ENCODE measurements at places on chromosomes 5 and 9.

- DNase-seq = no peak
Measured at GRCh38 chr5:125679522-125679921, 743.7 kb upstream of the GRAMD2B start.

DNA sequence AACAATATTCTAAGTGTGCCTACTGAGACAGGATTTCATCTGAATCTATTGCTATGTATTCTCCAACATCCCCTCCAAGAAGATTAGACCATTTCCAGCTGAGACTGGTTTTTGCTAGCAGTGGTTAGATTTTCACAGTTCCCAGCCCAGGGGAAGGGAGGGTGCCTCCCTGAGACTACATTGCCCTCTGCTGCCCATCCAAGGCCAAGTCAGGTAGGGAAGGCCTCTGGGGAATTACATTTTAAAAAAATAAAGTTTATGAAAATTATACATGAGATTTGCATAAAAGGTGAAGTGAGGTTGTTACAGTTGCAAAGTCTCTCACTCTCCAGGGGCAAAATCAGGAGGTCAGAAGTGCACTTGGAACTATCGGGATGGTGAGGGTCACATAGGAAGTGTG lies 28.0 kb upstream of the SYK start:
- no peak for DNase-seq

DNA sequence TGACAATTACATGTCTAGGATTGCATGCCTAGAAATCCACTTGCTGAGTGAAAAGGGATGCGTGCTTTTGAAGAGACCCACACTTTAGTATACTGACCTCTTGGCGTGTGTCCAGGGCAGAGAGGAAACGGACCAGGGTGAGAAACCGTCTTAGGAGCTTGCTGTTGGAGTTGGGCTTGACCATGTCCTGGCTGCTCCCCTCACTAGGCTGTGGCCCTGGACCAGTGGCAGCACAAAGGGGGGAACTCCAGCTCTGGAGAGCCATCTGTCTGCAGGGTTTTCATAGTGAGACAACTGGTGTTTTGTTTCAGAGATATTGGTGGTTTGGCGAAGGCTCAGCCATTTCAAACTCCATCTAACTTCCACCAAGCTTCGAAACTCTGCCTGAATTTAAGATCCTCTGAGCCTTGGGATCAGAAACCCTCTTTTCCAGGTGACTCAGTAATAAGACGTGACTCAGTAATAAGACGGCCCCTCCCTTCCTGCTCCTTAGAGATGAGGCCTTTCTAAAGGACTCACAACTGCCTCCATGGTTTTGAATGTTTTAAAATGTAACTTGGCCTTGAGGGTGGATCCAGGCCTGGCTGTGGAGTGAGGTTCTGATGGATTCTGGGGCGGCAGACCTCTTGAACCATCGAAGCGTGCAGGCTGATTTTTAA lies 165.8 kb downstream of the MELK start:
- DNase-seq = no peak

DNA sequence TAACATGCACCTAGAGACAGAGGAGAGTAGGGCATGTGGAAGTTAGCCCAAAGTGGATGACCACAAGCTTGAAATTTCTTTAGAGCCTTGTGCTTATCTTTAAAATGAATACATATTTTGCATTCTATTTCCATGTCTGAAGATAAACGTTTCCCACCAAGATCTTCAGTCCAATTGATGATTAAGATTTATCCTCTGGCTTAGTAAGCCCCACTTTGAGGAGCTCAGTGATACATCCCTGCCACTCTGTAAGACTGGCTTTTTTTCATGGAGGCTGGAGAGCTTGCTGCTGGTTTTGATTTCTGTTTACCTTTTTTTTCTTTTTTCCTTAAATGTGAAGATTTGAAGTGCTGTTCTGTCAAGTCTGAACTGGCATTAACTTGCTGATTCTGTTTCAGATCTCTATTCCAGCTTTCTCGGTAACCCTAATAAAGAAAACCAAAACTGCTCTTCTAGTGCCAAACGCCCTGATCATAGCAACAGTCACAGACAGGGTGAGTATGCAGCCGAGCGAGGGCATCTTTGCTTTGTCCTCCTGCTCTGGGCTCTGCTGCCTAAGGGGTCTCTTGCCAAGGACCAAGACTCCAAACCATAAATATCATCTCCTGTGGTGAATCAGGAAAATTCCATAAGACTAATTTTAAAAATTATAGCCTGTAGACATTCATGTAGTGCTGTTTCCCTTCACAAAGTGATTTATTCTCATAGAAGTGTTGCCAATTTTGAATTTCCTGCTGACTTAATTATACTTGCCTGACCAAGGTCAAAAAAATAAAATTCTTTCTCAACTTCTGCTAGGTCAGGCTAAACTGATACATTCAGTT lies 54.3 kb downstream of the GRAMD2B start:
- DNase-seq = no peak

- no peak for DNase-seq
Measured at GRCh38 chr9:29575219-29575618, 2001.9 kb upstream of the C9orf72 start.

- no peak for DNase-seq
Measured at GRCh38 chr5:14178671-14179211, 35.6 kb downstream of the TRIO start.

DNA sequence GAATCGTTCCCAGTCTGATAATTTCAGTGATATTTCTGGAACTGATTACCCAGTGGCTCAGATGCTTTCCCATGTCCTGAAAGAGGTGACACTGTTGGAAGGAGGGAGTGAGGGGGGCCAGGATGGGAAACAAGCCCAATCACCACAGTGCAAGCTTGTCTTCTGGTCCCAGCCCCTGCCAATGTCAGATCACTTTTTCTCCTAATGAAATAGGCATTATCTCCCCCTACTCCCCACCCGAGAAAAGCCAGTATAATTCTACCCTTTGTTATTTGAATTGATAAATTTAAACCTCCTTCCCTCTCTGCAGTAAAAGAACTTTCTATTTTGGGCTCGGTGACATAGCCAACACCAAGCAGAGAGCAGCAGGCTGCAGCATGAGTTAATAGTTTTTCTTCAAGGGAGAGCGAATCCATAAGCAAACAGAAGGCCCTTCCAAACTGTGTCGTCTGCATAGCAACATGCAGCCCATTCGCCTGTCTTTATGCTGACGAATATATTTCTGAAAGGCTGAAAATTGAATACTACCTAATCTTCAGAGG lies 14.6 kb upstream of the PPP2CA start:
- no peak for DNase-seq

- no peak for DNase-seq
Measured at GRCh38 chr9:137354153-137354844, 52.2 kb upstream of the NRARP start.

DNA sequence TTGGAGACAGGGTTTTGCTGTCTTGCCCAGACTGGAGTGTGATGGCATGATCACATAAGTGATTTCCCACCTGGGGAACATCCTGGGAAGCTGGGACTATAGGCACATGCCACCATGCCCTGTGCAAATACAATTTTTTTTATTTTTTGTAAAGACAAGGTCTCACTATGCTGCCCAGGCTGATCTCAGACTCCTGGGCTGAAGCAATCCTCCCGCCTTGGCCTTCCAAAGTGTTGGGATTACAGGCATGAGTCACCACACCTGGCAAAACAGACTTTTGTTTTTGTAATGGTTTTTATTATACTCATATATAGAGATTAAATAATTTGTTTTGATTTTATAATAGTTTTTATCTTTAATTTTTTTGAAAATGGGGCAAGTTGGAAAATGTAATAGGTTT lies 14.7 kb downstream of the DNAJC25 start:
- DNase-seq = no peak

GRCh38 chr5:60779466-60779865 lies 64.6 kb downstream of the ELOVL7 start:
- no peak for DNase-seq

DNA sequence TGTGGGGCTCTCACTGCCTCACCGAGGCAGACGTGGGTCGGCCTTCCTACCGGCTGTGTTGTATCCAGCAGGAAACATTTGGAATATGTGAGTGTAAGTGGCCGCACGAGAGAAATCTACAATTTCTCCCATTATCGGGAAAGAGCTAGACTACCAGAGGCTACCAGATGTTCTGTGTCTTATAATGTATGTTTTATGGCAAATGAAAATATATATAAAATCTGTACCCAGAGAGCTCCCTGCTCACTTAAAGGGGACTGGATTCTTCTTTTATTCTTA lies 69.5 kb upstream of the PITX1 start:
- DNase-seq = no peak

GRCh38 chr5:80246995-80247729 lies 8.7 kb downstream of the SERINC5 start:
- DNase-seq = peak; percentile 32

DNA sequence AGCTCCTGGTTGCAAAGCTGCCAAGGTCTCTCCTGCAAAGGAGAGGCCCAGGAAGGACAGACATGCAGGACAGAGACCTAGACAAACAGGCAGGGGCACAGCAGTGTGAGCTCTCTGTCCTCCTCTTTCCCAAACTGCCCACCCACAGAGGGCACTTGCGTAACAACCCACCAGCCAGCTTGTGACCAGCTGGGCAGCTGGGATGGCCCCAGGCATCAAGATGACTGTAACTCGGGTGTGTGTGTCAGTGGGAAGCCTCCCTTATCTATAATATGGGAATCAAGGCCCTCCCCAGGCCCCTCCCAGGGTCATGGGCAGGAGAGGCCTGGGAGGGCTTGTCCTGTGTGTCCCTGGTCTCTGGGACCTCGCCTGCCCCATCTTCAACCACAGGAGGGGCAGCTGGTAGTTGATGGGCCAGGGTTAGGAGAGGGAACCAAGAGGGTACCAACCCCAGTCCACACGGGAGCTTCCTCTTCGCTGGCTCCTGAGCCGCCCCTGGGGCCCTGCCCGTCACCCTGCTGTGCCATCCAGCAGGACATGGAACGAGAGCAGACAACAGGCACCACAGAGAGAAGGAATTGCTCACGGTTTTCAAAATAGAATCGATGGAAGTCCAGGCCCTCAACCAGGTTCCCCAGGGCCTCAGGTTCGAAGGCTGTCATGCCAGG lies 37.9 kb downstream of the SLC6A7 start:
- no peak for DNase-seq

GRCh38 chr5:1488882-1489680 lies 34.7 kb downstream of the LPCAT1 start:
- DNase-seq = no peak

DNA sequence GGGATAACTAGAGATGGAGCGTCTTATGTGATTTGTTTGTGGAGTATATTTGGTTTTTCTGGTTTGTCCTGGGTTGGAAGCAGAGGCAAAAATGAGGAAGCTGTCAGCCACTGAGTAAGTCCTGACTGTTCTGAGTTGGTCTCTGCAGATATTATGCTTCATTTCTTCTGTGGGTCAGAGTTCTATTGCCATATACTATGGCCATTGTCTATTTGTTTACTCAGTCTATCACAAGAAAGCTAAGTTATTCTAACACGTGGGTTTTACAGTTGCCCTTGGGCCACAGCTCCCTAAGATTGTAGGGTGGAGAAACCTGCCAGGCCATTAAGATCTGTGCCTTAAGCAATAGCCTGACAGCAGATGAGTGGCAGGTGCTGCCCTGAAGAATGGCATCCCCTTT lies 3.0 kb upstream of the CTSV start:
- DNase-seq = no peak

DNA sequence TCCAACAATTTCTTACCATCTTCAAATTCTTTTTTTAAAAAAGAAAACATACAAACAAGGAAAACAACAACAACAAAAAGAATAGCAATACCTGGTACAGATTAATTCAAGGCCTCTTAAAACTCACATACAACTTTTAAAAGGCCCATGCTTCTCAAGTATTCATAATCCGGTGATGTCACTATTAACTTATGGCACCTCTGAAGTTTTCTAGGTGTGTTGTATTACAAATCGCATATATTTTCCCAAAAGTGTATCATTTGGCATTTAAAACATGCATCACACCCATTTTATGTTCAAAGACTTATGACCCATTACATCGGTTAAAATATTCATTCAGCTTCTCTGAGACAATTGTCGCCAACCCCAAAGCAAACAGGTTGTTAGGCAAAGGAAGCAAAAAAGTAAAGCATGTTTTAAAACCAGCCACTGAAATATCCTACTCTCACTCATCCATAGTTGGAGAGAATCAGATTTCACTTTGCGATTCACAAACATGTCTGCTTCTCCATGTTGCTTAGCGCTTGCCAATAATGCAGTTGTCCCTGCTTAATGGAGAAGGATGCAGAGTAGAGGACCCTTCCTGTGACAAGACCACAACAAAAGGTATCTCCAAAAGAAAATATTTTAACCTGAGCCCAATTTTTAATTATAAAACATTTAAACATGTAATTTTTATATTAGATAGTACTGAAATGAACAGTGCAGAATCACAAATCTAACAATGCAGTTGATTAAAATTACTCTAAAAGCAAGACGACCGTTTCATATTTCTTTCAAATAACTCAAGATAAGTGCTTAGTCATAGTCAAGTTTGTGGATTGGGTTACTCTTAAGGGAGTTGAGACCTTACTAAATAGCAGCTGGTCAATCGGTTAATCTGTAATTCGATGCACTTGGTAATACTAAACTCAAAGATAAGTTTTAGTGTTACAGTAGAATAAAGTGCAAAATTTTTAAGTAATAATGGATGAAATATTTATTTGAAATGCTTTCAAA lies 1.6 kb downstream of the SKP1 start:
- DNase-seq = no peak

DNA sequence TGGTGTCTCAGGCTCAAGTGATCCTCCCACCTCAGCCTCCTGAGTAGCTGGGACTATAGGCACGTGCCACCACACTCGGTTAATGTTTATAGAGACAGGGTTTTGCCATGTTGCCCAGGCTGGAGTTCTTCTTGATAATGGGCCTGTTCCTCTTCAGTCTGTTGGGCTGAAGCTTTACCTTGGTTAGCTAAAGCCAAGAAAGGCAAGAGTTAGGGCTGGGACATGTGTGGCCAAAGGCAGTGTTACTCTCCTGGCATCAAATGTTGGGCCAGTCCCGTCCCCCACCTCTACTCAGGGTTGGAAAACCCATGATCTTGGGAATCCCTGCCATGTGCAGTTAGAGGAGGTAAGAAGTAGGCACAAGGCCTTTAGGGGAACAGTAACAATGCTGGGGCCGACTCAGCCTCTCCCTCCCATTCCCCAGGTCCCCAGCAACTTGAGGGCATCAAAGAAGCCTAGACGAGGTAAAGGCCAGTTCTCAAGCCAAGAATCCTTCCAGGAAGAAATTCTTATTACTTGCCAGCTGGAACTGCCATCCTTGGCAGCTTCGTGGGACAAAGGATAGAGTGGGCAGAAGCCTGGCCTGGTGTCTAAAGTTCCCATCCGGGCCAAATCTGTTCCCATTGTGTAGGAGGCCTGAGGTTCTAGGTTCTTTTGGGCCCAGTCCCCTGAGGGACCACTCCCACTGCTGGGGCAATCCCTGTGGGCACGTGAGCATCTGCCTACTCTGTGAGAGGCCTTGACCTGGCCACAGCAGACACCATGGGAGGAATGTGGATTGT lies 4.5 kb downstream of the EGR1 start:
- DNase-seq = no peak

DNA sequence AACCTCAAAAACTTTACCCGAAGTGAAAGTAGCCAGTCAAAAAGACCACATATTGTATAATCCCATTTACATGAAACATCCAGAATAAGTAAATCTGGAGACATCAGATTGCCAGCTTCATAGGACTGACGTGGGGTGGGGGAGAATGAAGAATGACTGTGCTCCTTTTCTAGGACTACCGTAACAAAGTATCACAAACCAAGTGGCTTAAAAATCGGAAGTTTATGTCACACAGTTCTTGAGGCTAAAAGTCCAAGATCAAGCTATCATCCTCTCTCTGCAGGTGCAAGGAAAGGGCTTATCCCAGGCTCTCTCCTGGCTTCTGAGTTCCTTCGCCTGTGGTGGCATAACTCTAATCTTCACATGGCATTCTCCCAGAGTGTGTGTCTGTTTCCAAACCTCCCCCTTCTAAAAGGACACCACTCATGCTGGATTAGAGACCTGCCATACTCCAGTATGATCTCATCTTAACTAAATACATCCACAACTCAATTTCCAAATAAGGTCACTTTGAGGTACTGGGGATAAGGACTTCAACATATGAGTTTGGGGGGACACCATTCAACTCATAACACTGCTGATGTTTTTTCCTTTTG lies 25.5 kb downstream of the ADAM19 start:
- no peak for DNase-seq

Measured in effector CD4-positive, alpha-beta T cell (primary cell).